ENCODE measurements at places on chromosomes 12 and 14.
A peak's percentile ranks its signal among the peaks of the same experiment; 100 is the strongest.

DNA sequence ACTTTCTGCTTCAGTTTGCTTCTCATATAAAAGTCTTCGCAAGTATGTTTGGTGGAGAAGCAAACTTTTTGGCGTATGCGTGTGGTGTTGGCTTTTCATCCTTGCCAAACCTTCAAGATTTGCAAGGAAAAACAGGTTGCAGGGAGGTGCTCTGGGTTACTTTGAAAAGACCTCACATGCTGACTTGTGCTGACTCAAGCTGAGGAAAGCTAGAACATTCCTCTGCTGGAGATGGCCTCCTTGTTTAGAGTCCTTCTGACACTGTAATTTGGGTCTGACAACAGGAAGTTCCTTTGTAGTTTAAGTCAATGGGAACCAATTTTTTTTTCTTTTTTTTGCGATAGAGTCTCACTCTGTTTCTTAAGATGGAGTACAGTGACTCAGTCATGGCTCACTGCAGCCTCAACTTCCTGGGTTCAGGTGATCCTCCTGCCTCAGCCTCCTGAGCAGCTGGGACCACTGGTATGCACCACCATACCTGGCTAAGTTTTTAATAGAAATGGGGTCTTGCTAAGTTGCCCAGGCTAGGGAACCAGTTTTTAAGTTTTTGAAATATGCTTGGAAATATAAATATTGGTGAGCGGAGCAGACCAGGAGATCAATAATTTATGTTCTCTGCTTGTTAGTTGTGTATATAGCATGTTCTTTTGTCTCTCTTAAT, 2.6 kb upstream of the ACACB start:
- DNase-seq = no peak

- peak; percentile 79 for DNase-seq
Observed at GRCh38 chr12:98416845-98417244, 98.5 kb upstream of the TMPO start.

DNA sequence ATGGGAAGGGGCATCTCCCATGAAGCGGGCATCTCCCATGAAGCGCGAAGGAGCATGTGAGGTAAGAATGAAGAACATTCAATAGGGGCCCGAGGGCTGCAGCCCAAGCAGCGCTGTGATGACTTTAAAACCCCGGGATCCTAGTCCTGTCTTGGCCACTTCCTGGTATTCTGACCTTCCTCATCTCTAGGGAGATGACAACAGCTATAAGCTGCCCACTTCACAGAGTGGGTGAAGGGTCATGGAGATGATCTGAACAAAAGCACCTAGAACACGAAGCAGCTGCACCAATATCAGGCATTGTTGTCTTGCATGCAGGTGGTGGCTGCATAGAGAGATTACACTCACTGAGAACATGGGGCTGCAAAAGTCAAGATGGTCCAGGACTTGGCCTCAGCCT, 64.5 kb downstream of the SPTB start:
- DNase-seq = no peak

- DNase-seq = no peak
Observed at GRCh38 chr14:39342768-39343167, 89.5 kb downstream of the FBXO33 start.
